ENCODE measurements at places on chromosomes 7 and 10. TPM values are rescaled to one million over a fixed set of nuclear protein-coding genes. Genes with fewer than 3 reads are reported as not detected.

Gene SPDYE5
- not detected for total RNA-seq

Gene SLC26A3
- not detected for total RNA-seq

Gene CALML5
- not detected for total RNA-seq

Gene AHR
- total RNA-seq = 27.5 TPM

Gene TDRD1
- total RNA-seq = 0.79 TPM

Gene ACBD7
- 0.72 TPM for total RNA-seq

Gene NKX2-3
- total RNA-seq = not detected

Gene ARHGAP22
- total RNA-seq = not detected

DNA sequence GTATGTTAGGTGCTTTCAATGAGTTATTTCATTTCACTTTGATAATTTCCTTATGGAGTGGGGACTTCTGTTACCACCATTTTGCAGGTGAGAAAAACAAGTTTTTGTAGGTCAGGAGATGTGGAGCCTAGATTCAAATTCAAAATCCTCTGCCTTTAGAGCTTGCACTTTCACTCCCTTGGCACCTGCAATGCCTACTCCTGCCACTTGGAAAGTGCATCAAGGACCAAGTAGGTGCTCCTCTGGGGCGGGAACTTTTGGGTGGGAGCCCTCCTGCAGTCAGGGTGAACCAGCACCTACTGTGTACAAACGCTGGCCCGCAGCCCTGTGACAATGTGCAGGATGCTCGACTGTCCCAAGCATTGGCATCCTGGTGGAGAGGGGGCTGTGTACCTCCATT, 199.0 kb downstream of the EMX2 start:
- peaks cover 10% of the 10 kb centered on the region for H3K27me3 ChIP-seq
- DNase-seq = no peak
- no peak overlapping the region for H3K4me3 ChIP-seq
- H3K27ac ChIP-seq = no peak overlapping the region
- H3K4me1 ChIP-seq = no peaks in the 10 kb centered on the region

GRCh38 chr7:1050956-1051690, 6.8 kb downstream of the GPR146 start:
- H3K27me3 ChIP-seq = no peaks in the 10 kb centered on the region
- no peak for DNase-seq
- H3K27ac ChIP-seq = no peak overlapping the region
- H3K4me1 ChIP-seq = peaks cover 67% of the 10 kb centered on the region
- H3K4me3 ChIP-seq = no peak overlapping the region

- peaks cover 6% of the 10 kb centered on the region for H3K27me3 ChIP-seq
- DNase-seq = no peak
- H3K27ac ChIP-seq = no peak overlapping the region
- no peak overlapping the region for H3K4me3 ChIP-seq
These were observed 216.8 kb downstream of the RPS24 start for GRCh38 chr10:78250313-78251015.

GRCh38 chr7:87552351-87552900, 48.3 kb downstream of the ABCB1 start:
- no peak overlapping the region for H3K4me3 ChIP-seq
- H3K36me3 ChIP-seq = peaks cover 3% of the 10 kb centered on the region
- DNase-seq = no peak
- H3K27me3 ChIP-seq = no peaks in the 10 kb centered on the region

GRCh38 chr7:151730591-151730990, 146.3 kb downstream of the PRKAG2 start:
- H3K27me3 ChIP-seq = no peaks in the 10 kb centered on the region
- no peak overlapping the region for H3K4me3 ChIP-seq
- H3K27ac ChIP-seq = no peak overlapping the region
- peaks cover 23% of the 10 kb centered on the region for H3K4me1 ChIP-seq
- DNase-seq = no peak

GRCh38 chr10:105783936-105784483, 1142.9 kb downstream of the SORCS3 start:
- H3K27me3 ChIP-seq = peaks cover 14% of the 10 kb centered on the region
- DNase-seq = no peak
- H3K4me1 ChIP-seq = no peaks in the 10 kb centered on the region
- no peaks in the 10 kb centered on the region for H3K36me3 ChIP-seq

DNA sequence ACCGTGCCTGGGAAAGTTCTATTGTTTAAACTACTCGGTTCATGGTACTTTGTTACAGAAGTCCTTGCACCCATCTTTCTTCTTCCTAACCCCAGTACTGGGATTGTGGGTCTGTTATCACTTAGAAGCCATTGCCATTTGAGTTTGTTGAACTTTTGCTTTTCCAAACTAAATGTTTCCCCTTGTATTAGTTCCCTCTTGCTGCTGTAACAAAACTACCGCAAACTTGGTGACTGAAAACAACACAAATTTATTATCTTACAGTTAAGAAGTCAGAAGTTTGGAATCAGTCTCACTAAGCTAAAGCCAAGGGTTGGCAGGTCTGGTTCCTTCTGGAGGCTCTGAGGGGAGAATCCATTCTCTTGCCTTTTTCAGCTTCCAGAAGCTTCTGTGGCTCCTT, 6.9 kb upstream of the LAMB4 start:
- H3K27ac ChIP-seq = no peak overlapping the region
- DNase-seq = no peak
- H3K4me1 ChIP-seq = peaks cover 17% of the 10 kb centered on the region
- no peaks in the 10 kb centered on the region for H3K36me3 ChIP-seq
- no peak overlapping the region for H3K4me3 ChIP-seq
- H3K27me3 ChIP-seq = no peaks in the 10 kb centered on the region

DNA sequence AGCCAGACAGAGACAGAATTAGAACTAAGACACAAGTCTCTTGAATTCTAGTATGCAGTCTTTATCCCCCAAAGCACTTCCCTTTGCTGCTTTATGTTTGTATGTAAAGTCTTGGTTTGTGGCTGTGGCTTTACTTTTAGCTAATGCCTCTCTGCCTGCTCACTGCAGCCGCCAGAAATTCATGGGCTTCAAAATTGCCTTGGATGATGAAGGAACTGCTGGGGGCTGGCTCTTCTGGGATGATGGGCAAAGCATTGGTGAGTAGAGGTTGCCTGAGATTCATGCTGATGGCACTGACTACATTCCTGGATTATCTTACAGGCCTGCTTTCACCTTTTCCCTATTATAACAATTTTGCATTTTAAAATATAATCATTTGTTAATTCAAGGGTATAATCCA, 10.9 kb upstream of the MGAM2 start:
- H3K36me3 ChIP-seq = no peaks in the 10 kb centered on the region
- H3K27ac ChIP-seq = no peak overlapping the region
- no peak for DNase-seq
- no peaks in the 10 kb centered on the region for H3K4me1 ChIP-seq
- no peaks in the 10 kb centered on the region for H3K27me3 ChIP-seq

DNA sequence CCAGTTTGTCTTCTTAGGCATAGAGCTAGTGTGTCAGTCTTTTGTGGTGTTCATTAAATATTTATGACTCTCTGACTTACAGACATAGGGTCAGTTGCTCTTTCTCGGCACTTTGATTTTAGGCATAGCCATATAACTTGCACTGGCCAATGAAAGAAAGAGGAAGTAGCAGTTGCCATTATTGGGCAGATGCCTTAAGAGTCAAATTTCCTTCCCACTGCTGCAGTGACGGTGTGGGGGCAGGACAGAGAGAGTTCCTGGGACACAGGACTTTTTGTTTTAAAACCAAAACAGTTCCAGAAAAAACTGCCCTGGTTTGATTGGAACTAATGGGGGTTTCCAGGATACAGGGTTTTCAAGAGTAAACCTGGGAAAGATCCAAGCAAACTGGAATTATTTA, 60.2 kb upstream of the PHF14 start:
- no peak overlapping the region for H3K4me3 ChIP-seq
- H3K27me3 ChIP-seq = peaks cover 10% of the 10 kb centered on the region
- H3K36me3 ChIP-seq = no peaks in the 10 kb centered on the region
- no peaks in the 10 kb centered on the region for H3K4me1 ChIP-seq
- H3K27ac ChIP-seq = no peak overlapping the region

- no peak overlapping the region for H3K27ac ChIP-seq
- H3K4me3 ChIP-seq = no peak overlapping the region
- H3K36me3 ChIP-seq = no peaks in the 10 kb centered on the region
- peaks cover 3% of the 10 kb centered on the region for H3K27me3 ChIP-seq
These were observed 102.9 kb upstream of the CCDC6 start for GRCh38 chr10:60009276-60009675.

GRCh38 chr7:154794147-154794780, 208.7 kb downstream of the PAXIP1 start:
- H3K4me3 ChIP-seq = no peak overlapping the region
- no peaks in the 10 kb centered on the region for H3K36me3 ChIP-seq

DNA sequence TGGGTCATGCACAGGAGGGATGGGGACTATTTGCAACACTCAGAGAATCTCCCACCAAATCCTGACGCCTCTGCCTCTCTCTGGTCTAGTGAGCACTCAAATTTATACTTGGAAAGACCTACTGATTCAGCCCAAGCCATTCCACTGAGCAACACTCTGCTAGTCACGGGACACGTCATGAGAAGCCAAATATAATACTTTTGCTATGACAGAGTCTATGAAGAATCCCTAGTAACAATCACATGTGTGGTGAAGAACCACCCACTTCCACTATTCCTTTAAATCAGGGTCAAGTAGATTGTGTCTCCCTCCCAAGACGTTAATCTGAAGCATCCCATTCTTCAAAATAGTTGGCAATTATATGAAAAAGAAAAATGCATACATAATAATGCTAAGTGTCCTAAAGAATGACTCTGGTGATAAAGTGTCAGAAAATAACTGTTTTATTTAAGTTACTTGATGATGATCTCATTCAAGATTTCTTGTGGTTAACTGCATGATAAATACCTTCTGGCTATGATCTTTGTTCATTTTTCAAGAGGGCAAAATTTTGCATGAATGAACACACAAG, 28.5 kb downstream of the CHCHD3 start:
- H3K4me1 ChIP-seq = peaks cover 32% of the 10 kb centered on the region
- no peak overlapping the region for H3K4me3 ChIP-seq
- H3K27ac ChIP-seq = no peak overlapping the region
- DNase-seq = no peak
- no peaks in the 10 kb centered on the region for H3K27me3 ChIP-seq

DNA sequence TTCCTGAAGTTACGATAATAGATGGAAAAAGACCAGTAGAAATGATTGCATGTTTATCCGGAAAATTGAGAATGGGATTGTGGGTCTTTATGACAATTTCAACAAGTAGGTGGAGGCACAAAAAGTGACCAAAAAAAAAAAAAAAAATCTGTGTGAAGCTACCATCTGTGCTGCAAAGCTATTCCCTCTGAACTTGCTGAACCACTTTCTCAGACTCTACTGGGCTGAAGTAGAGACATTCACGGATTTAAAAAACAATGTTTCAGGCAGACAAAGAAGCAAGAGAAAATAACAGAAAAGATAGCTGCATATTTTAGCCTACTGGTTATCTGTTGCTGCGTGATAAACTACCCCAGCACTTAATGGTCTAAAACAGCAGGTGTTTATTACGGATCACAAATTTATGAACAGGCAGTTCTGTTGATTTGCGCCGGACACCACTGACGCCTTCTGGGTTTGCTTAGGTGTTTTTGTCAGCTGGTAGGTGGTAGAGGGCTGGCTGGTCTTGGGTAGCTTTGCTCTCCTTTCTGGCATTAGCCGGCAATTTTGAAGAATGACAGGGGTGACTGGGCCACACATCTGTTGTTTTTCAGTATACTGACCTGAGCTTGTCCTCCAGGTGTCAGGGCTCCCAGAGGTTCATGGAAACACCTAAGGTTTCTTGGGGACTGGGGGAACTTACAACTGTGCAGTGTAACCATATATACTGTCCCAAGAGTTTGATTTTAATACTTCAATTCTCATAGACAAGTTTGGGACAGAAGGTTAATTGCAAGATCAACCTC, 665.1 kb downstream of the CCSER2 start:
- H3K27ac ChIP-seq = no peak overlapping the region
- no peaks in the 10 kb centered on the region for H3K4me1 ChIP-seq
- H3K36me3 ChIP-seq = no peaks in the 10 kb centered on the region
- no peaks in the 10 kb centered on the region for H3K27me3 ChIP-seq

DNA sequence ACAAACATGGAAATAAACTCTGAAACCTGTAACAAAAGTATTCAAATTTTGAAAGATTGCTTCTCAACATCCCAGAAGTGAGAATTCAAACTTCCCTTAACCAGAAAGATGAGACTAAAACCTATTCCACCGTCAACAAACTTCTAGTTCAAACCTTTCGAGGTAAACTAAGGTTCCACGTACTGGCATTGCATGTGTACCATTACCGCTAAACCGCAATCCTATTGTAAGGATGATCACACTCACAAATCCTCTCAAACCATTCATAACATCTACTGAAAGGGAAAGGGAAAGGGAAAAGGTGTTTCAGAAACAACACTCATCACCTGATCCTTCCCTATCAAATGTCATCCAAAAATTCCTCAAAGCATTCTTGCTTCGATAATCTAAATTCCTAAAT, 3.1 kb downstream of the SMURF1 start:
- DNase-seq = no peak
- H3K27ac ChIP-seq = peak overlapping the region; percentile 76
- peak overlapping the region; percentile 60 for H3K4me3 ChIP-seq
- H3K4me1 ChIP-seq = peaks cover 56% of the 10 kb centered on the region
- H3K27me3 ChIP-seq = no peaks in the 10 kb centered on the region
- peaks cover 4% of the 10 kb centered on the region for H3K36me3 ChIP-seq

DNA sequence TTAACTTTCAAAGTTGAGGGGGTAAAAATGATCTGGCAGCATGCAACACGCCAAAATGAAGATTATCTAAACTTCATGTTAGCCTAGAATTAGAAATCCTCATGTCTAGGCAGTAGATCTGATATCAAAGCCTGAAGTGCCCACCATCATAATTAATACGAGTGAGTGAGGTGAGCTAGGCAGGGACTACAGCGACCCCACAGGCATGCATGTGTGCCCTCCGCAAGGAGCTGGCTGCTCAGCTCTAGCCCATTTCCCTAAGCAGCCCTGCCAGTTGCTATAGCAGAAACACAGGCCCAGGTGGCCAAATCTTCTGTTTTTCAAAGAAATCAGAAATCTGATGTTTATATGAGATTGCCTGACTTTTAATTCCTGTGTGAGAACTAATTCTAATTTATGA, 93.1 kb upstream of the IFRD1 start:
- H3K27me3 ChIP-seq = peaks cover 23% of the 10 kb centered on the region
- DNase-seq = no peak
- H3K4me3 ChIP-seq = no peak overlapping the region
- H3K27ac ChIP-seq = no peak overlapping the region

GRCh38 chr7:40057292-40057691, 77.1 kb downstream of the MPLKIP start:
- H3K4me1 ChIP-seq = peaks cover 4% of the 10 kb centered on the region
- no peak overlapping the region for H3K27ac ChIP-seq
- no peaks in the 10 kb centered on the region for H3K27me3 ChIP-seq
- DNase-seq = no peak
- H3K4me3 ChIP-seq = no peak overlapping the region

DNA sequence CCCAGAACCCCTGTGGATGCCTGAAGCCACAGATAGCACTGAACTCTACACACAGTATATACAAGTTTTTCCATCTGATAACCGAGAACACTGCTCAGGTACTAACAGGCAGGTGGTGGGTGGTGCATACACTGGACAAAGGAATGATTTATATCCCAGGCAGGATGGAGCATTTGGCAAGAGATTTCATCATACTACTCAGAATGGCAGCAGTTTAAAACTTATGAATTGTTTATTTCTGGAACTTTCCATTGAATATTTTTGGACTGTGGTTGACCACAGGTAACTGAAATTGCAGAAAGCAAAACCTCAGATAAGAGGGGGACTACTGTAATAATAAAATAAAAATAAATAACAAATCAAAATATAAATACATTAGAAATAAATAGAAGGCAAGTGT, 10.9 kb upstream of the KCNMA1 start:
- DNase-seq = no peak
- peaks cover 21% of the 10 kb centered on the region for H3K27me3 ChIP-seq
- H3K4me1 ChIP-seq = no peaks in the 10 kb centered on the region
- H3K4me3 ChIP-seq = no peak overlapping the region
- no peaks in the 10 kb centered on the region for H3K36me3 ChIP-seq
- no peak overlapping the region for H3K27ac ChIP-seq
